LHCN-M2 (cell line): ENCODE measurements at places on chromosomes 7 and 10. TPM values are rescaled to one million over a fixed set of nuclear protein-coding genes. Genes with fewer than 3 reads are reported as not detected.

ACTR3C gene
- total RNA-seq: not detected in 2 replicates

FKBP9 gene
- 289 and 303 TPM in 2 replicates for total RNA-seq

HOXA5 gene
- total RNA-seq: 8.6 and 9.4 TPM in 2 replicates

VGF gene
- total RNA-seq: 0.45 and 0.69 TPM in 2 replicates

EEF1AKMT2 gene
- total RNA-seq: 27.6 and 37.1 TPM in 2 replicates

SKAP2 gene
- 43.7 and 60.7 TPM in 2 replicates for total RNA-seq

PLPP4 gene
- 0.46 TPM in 1 of 2 replicates, not detected in the other for total RNA-seq

PRF1 gene
- total RNA-seq: not detected in 2 replicates

IGFBP3 gene
- total RNA-seq: 14.0 and 31.9 TPM in 2 replicates

NPC1L1 gene
- not detected in 2 replicates for total RNA-seq

SFTPD gene
- total RNA-seq: not detected in 2 replicates

SPDYE6 gene
- total RNA-seq: not detected in 2 replicates

CALHM3 gene
- not detected in 2 replicates for total RNA-seq

OPN1SW gene
- 1.7 and 2.1 TPM in 2 replicates for total RNA-seq

STEAP2 gene
- total RNA-seq: 11.4 and 23.9 TPM in 2 replicates

MORN4 gene
- 3.7 and 4.3 TPM in 2 replicates for total RNA-seq

UCMA gene
- total RNA-seq: not detected in 2 replicates

PLEKHS1 gene
- total RNA-seq: not detected in 2 replicates
